ENCODE measurements at places on chromosomes 2 and 18. TPM values are rescaled to one million over a fixed set of nuclear protein-coding genes. Genes with fewer than 3 reads are reported as not detected.

DNA sequence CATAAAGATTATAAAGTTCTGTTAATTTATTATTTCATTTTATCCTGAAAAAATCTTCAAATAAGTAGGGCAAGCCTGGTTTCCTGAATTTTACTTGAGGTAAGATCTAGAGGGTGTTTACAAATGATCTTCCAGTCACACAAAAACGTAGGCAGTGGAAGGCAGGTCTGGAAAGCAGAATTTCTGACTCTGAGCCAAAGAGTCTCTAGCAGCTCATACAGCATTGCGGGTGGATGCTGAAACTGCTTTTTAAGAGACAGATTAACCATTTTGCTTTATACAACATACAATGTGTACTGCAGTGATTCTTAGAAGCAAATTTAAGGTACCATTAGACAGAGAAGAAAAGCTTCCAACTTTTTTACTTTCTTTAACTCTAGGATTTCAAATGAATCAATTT, 117.0 kb downstream of the FTCDNL1 start:
- DNase-seq = no peak

DNA sequence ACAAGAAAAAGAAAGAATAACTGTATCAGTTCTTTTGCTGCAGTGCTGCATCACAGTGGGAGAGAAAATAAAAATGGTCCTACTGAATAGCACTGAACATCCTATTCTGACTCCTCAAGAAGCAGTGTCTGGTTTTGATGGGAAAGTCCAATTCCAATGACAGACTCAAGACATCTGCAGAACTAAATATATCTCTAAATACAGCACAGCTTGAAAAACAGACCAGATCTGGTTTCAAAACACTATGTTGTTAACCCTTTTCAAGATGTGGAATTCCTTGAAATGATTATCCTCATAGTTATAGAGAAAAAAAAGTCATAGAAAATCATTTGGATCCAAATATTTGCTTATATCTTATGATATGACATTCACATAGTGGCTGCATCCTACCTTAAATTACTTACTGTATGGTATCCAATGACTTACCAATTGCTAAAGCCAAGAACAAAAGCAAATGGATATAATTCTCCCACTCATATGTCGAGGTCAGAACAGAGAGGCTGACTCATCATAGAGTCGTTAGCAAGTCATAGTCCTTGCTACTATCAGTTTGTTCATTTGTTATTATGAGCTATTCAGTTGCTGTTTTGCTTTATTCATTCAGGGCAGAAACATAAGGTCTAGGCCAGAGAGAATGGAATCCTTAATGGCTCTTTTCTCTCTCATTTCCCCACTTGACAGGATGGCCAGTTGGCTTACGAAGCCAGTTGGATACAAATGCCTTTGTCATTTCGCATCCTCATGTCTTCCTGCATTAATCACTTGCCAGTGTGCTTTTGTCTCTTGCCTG, 62.5 kb upstream of the ACVR2A start:
- no peak for DNase-seq

GRCh38 chr18:2662990-2663389, 7.5 kb downstream of the SMCHD1 start:
- no peak for DNase-seq

DNA sequence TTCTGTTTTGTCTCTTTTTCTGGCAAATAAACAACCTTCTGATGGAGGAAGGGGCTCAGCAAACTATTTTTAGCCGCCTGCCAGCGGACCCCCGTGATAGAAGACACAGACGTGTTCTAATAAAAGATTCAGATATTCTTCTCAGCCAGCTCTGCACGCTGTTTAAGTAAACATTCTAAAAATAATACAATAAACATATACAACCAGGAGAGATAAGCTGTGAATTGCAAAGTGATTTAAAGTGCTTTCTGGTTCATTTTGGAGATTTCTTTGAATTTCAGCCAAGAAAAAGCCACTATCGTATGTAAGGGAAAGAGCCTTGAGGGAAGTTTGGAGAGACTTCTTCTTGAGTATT, 201.3 kb downstream of the EPHA4 start:
- no peak for DNase-seq

- DNase-seq = no peak
Measured at GRCh38 chr2:239826786-239827522, 198.2 kb downstream of the NDUFA10 start.

DNA sequence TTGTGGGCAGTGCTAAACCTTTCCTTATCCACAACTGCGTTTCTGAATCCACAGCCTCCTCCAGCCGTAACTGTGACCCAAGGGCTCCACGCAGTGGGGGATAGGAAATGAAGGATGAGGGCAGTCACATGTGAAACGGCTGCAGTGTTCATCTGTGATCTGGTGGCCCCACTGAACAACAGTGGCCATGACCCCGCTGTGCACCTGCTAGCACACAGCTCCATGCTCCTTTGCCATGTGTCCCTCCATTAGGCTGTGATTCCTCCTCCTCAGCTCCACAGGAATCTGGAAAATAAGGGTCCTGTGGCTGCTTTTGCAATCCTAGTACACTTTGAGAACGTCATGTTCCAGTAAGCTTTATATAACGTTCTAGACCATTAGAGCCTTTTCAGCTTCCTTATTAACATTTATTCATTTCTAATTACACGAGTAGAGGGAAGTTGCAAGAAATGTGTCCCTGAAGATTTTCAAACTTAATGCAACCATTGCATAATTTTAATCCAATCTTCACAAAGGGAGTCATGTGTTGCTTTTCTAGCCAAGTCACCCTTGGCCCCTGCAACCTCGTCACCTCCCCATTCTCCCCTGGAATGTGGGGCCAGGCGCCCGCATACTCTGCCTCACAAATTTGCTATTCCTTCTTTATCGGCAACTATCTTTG, 7.1 kb upstream of the NAPG start:
- DNase-seq = peak; percentile 19

DNA sequence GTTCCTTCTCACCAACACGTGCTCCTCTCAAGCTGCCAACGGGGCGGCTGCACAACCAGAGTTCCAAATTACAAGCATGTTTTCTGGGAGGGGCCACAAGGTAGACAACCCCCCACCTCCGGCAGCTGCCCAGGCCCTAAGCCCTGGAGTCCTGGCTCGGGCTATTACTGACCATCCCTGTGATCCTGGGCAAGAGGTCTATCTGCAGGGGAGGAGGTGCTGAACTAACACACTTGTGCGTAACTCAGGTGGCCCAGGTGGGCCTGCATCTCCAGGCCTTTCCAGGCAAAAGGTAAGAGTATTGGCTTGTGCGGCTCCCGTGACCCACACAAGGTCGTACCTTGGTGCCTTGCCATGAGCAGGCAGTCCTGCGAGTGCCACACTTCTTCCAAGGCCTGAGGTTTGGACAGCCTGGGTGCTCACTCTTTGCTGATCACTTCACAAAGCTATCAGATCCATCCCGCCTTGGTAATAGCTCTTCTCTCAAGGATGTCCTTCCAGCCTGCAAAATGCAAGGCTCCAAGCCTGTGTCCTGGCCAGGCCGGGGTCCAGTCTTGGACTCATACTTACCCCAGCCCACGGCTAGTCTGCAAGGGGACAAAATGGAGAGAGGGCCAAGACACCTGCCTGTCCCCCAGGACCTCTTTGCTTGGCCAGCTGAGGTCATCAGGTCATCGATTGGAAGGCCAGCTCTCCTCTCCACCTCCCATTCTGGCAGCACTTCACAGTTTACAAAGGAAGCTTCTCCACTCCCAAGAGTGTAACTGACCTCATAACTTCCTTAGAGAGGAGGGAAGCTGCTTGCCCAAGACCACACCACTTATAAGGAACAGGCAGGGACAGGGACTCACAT, 33.9 kb downstream of the ADRA2B start:
- no peak for DNase-seq

DNA sequence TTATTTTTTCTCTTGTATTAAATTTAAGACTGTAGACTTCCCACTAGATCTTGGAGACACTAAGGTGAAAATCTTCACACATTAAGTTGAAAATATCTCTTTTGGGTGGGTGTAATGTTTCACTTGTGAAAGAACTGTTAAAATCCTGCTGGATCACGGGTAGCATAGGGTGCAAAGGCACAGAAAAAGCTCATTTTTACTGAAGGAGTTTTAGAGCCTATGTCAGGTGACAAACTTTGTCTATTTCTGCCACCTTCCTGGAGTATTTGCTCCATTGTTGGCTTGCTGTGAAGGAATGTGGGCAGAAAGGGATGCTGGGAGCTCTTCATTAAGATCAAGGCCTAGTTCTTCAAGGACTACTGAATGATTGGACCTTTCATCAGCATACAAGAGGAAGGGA, 119.4 kb downstream of the FMNL2 start:
- no peak for DNase-seq

DNA sequence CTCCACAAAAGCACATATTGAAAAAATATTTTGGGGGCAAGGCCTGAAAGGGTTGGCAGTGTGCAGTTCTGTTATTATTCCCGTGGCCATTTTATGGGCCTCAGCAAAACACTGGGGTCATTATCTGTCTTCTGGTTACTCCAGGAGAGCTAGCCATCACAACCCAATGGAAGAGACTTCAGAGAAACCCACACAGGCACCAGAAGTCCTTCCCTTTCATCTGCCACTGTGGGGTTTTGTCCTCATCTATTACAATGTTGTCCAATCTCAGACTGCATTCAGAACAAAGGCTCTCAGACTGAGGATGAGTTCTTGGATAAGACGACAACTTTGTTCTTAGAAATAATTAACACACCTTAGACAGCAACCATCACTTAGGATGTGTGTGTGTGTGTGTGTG, 98.4 kb downstream of the PIEZO2 start:
- no peak for DNase-seq

TLX2 gene
- total RNA-seq = not detected

Data from H4 (cell line).